ENCODE measurements at places on chromosomes 5 and 9.

- no peak for DNase-seq
These were observed 382.7 kb downstream of the CHSY3 start for GRCh38 chr5:130286971-130287370.

DNA sequence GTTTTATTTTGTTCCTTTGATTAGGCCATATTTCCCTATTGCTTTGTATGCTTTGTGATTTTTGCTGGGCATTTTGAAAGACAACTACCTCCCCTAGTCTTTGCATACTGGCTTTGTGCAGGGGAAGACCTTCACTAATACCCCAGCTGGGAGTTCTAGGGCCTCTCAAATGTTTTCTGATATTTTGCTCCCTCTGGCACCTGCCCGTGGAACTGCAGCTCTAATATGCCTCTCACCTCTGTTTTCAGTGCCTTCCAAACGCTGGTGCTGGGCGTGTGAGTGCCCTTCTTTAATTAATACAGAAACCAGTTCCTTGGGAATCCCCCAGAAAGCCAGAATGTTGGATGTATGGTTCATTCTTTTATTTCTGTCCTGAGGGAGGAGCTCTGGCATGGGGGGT is 204.5 kb downstream of the COMMD10 start:
- no peak for DNase-seq

DNA sequence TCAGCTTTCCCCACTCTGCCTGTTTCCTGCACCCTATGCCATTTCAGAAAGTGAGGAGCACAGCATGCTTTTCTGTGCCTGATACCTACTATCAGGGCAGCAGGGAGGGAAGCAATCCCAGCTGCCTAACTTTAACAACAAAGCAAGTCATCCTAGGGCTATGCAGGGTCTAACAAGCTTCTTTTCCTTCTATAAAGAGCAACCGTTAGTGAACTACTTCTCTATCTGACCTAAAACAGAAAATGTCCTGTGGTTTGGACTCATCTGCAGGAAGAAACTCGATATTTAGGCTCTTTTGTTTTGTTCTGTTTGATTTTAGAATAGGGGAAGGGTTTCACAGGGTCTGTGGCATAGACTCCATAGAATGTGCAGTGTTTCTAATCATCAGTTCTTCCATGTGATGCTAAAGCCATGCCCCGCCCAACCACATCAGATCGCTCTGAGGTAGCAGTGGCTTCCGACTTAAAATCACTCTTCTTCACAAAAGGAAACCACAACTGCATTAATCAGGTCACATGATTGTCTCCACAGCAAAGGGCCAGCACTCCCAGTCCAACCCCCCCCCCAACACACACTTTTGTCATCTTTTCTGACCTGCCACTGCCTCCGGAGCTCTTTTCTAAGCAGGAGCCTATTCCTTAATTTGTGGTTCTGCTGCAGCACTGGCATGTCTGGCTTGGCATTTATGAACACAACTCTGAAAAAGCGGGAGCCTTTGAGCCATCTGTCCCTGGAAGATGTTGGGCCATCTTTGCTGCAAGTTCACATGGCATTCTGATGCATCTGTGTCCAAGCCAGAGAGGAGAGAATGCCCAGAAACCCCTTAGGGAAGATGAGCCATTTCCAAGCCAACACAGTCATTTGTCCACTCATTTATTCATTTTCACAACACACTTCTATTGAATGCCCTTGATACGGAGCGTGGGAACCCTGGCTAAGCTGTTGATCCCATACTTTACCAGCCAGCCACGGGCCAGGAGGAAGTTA is 71.6 kb downstream of the CFAP90 start:
- DNase-seq: no peak

GRCh38 chr9:111891910-111892499 is 4.6 kb upstream of the UGCG start:
- DNase-seq: no peak

DNA sequence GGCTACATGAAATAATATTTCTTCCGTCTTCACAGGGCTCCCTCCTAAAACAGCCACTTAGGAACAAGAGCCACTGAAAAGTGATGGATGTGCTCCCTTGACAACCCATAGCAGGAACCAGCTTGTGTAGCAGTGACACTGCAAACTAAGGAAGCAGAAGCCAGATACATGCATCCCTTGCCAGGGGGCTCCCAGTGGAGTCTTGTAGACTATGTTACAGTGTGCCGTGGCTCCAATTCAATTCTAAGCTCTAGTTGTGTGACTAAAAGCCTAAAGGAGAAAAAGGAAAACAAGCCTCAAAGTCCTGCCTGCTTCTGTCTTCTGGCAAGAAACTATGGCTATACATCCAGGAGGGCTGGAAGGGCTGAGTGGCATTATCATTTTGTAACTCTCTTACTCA is 12.2 kb upstream of the TAF1L start:
- DNase-seq: no peak

- DNase-seq: no peak
These were observed 43.3 kb upstream of the TJP2 start for GRCh38 chr9:69130456-69131441.

GRCh38 chr9:75876999-75877640 is 13.4 kb upstream of the PCSK5 start:
- no peak for DNase-seq
